Prostate gland (tissue), 2 donors: ENCODE measurements at places on chromosomes 12 and 14.
A peak's percentile ranks its signal among the peaks of the same experiment; 100 is the strongest.

GRCh38 chr12:65318186-65318685, 39.8 kb downstream of the MSRB3 start:
- H3K27me3 ChIP-seq, result no peaks in the 10 kb centered on the region
- DNase-seq, result no peak
- no peak overlapping the region for H3K4me3 ChIP-seq
- H3K27ac ChIP-seq, result no peak overlapping the region
- no peaks in the 10 kb centered on the region for H3K36me3 ChIP-seq
- no peaks in the 10 kb centered on the region for H3K4me1 ChIP-seq

DNA sequence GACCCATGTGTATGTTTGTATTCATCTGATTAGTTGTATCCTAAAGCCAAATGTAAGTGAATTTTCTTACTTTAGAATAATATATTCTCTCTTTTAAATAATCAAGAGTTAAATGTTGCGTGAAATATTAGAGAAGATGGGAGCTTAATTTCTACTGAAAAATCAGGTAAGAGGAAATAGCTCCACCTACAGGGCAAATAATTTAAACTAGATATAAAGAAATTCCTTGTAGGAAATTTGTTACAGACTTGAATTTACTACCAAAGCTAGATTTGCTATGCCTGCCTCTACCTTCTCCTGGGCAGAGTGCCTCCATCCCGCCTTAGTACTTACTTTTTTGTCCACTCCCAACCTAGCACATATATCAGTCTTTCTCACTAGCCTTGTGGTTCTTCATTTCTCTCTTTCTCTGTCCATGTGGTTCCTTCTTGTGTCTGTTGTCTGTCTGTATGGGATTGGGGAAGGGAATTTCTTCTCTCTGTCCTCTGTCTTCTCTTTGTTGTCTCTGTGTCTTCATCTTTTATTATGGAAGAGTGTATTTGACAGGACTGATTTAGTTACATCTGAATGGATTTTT, 44.7 kb downstream of the PALS1 start:
- no peak for DNase-seq
- no peaks in the 10 kb centered on the region for H3K4me1 ChIP-seq
- H3K4me3 ChIP-seq, result no peak overlapping the region

DNA sequence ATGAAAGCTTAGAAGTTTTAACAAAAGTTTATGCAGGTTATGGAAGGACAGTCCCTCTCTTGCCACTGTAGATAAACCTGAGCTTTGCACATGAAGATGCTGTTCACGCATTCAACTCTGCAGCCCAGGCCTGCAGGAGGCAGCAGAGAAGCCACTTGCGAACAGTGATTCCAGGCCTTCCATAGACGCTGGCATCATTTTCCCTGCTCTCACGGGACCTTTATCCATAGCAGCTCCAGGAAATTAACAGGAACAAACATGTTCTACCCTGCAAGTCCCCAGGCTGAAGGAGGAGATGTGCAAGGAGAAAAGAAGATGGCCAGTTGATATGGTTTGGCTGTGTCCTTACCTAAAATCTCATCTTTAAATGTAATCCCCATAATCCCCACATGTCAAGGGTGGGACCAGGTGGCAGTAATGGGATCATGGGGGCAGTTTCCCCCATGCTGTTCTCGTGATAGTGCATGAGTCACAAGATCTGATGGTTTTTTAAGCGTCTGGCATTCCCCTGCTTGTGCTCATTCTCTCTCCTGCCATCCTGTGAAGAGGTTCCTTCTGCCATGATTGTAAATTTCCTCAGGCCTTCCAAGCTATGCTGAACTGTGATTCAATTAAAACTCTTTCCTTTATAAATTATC, 2.0 kb downstream of the ERP27 start:
- no peak overlapping the region for H3K4me3 ChIP-seq
- no peaks in the 10 kb centered on the region for H3K4me1 ChIP-seq
- no peaks in the 10 kb centered on the region for H3K36me3 ChIP-seq
- DNase-seq, result no peak
- no peak overlapping the region for H3K27ac ChIP-seq

GRCh38 chr12:52372216-52373154, 5.2 kb upstream of the KRT85 start:
- H3K4me3 ChIP-seq, result no peak overlapping the region
- H3K27ac ChIP-seq, result no peak overlapping the region
- no peaks in the 10 kb centered on the region for H3K4me1 ChIP-seq
- no peaks in the 10 kb centered on the region for H3K27me3 ChIP-seq
- H3K36me3 ChIP-seq, result no peaks in the 10 kb centered on the region

GRCh38 chr14:20564501-20564997, 3.7 kb upstream of the RNASE9 start:
- H3K4me3 ChIP-seq, result no peak overlapping the region
- no peaks in the 10 kb centered on the region for H3K4me1 ChIP-seq
- no peaks in the 10 kb centered on the region for H3K27me3 ChIP-seq

GRCh38 chr14:61188978-61189808, 91.9 kb downstream of the TMEM30B start:
- H3K27ac ChIP-seq, result peak overlapping the region; percentile 44
- DNase-seq, result peak; percentile 43
- H3K36me3 ChIP-seq, result no peaks in the 10 kb centered on the region

- no peak overlapping the region for H3K27ac ChIP-seq
- no peak for DNase-seq
- no peak overlapping the region for H3K4me3 ChIP-seq
- no peaks in the 10 kb centered on the region for H3K27me3 ChIP-seq
- no peaks in the 10 kb centered on the region for H3K4me1 ChIP-seq
Observed at GRCh38 chr12:123126294-123127181, 24.4 kb downstream of the PITPNM2 start.

DNA sequence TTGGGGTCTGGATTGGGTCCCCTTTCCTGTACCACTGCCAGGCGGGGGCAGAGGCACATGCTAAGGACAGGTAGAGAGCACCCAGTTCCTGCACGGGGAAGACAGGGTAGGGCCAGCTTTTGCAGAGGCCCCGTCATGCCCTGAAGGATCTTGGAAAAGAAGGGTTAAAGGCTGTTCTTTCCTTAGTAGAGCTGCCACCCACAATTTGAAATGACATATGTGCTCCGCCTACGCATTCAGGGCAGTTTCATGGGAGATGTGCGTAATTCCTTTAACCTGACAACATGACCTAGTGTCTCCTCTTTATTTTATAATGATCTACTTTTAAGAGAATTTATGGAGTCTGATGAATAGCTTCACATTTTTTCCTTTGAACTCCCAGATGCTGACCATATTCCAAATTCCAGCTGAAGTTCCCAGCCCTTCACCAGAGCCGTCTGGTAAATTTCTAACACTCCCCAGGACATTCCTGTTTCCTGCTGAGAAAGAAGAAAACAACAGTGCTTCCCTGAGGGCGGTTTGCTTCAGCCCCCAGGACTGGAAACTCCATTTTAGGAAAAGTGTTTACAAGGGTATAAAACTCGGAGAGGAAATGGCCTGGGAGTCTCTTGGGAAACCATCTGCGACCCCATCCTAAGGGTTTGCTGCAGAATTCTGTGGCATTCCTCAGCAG, 58.9 kb upstream of the PLEKHG3 start:
- no peak overlapping the region for H3K27ac ChIP-seq
- no peaks in the 10 kb centered on the region for H3K27me3 ChIP-seq
- H3K4me3 ChIP-seq, result no peak overlapping the region
- H3K4me1 ChIP-seq, result no peaks in the 10 kb centered on the region

DNA sequence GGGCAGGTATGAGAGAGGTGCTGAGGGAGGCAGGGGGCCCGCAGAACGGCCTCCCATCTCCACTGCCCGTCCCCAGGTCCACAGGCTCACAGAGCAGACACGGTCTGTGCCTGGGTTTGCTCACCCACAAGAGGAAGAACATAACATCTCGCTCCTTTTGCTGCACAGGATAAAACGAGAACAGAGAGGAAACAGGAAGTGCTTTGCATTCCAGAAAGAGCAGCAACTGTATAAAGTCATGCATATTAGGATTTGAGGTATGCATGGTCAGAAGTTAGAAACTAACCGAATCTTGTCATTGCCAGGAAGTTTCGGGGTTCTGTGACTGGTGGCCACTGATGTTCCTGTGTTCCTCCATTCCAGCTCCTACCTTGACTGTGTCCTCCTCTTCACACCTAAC, 25.0 kb downstream of the NTF3 start:
- no peak for DNase-seq
- no peaks in the 10 kb centered on the region for H3K36me3 ChIP-seq
- no peaks in the 10 kb centered on the region for H3K4me1 ChIP-seq
- H3K4me3 ChIP-seq, result no peak overlapping the region

DNA sequence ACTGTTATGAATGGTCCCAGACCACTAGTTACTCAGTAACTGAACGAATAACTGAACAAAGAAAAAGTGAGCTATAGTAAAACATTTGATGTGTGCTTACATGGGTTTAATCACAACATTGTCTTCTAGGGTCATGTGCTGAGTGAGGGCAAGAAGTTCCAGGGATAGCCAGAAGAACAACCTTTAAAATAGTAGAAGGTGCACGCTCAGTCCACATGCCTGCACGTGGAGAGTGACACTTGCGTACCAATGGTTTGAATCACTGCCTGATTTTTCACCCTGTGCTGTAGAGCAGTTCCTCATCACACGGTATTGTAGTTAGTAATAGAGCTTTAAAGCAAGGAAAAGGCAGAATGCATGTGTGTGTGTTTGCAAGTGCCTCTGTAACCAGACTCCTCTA, 224.2 kb downstream of the EGLN3 start:
- no peak overlapping the region for H3K27ac ChIP-seq
- DNase-seq, result no peak

GRCh38 chr12:67482751-67483661, 165.5 kb upstream of the DYRK2 start:
- no peaks in the 10 kb centered on the region for H3K27me3 ChIP-seq
- H3K36me3 ChIP-seq, result no peaks in the 10 kb centered on the region
- no peak overlapping the region for H3K27ac ChIP-seq

GRCh38 chr12:3795492-3796133, 42.7 kb upstream of the CRACR2A start:
- peaks cover 9% of the 10 kb centered on the region for H3K4me1 ChIP-seq
- no peaks in the 10 kb centered on the region for H3K36me3 ChIP-seq
- peak overlapping the region; percentile 45 for H3K27ac ChIP-seq
- H3K4me3 ChIP-seq, result no peak overlapping the region

DNA sequence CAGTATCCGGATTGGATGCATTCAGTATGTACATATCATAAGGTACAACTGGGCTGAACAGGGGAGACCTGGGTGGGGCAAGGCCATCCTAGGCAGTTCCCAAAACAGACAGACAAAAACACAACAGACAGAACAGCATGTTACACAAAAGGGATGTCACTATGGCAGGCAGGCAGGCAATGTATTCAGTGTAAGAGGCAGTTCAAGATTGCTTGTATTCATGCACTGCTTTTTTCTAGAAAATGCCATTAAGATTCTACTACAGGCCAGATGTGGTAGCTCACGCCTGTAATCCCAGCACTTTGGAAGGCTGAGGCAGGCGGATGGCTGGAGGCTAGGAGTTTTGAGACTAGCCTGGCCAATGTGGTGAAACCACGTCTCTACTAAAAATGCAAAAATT, 3.5 kb downstream of the TBPL2 start:
- no peaks in the 10 kb centered on the region for H3K36me3 ChIP-seq
- no peak for DNase-seq
- H3K4me3 ChIP-seq, result no peak overlapping the region
- no peaks in the 10 kb centered on the region for H3K4me1 ChIP-seq
- H3K27ac ChIP-seq, result no peak overlapping the region
- H3K27me3 ChIP-seq, result no peaks in the 10 kb centered on the region

- peaks cover 8% of the 10 kb centered on the region for H3K4me1 ChIP-seq
- no peaks in the 10 kb centered on the region for H3K36me3 ChIP-seq
- H3K27me3 ChIP-seq, result no peaks in the 10 kb centered on the region
- H3K27ac ChIP-seq, result no peak overlapping the region
- H3K4me3 ChIP-seq, result no peak overlapping the region
Observed at GRCh38 chr12:91926848-91927247, 218.8 kb downstream of the BTG1 start.

DNA sequence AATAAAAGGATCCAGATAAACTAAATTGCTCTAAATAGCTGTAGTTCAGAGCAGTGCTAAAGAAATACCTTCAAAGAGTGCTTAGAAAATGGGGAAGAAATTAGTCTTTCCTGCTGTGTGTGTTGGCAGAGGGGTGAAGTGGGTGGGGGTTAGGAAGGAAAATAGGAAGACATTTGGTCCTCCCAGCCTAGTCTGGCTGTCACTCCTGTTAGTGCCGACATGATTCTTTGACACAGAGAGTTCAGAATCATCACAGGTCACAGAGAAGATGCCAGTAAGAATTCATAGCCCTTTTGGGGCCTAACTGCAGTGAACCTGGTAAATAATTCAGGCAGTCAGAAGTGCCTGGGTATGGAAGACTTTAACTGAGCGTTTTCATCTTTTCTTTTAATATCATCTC, 74.8 kb downstream of the FLRT2 start:
- no peaks in the 10 kb centered on the region for H3K4me1 ChIP-seq
- no peak for DNase-seq
- H3K27ac ChIP-seq, result no peak overlapping the region
- no peak overlapping the region for H3K4me3 ChIP-seq
- H3K27me3 ChIP-seq, result no peaks in the 10 kb centered on the region

DNA sequence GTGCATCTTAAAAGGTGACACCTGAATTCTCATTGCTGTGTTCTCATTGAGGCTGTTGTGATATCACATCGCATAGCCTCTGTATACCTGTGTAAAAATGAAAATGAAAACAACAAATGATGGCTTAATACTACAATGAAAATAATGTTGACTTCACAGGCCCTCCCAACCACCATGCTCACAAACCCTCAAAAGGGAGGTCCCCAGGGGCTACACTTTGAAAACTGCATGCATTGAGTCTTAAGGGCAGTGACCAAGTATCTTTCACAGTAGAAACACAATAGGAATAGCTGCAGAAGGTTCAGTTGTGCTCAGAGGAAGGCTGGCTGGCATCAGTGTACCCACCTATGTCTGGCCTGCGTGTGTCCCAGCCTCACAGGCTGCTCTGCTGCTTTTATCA, 27.6 kb upstream of the KCNK13 start:
- DNase-seq, result no peak
- no peak overlapping the region for H3K4me3 ChIP-seq
- H3K4me1 ChIP-seq, result no peaks in the 10 kb centered on the region
- no peak overlapping the region for H3K27ac ChIP-seq
- H3K27me3 ChIP-seq, result no peaks in the 10 kb centered on the region
- no peaks in the 10 kb centered on the region for H3K36me3 ChIP-seq

DNA sequence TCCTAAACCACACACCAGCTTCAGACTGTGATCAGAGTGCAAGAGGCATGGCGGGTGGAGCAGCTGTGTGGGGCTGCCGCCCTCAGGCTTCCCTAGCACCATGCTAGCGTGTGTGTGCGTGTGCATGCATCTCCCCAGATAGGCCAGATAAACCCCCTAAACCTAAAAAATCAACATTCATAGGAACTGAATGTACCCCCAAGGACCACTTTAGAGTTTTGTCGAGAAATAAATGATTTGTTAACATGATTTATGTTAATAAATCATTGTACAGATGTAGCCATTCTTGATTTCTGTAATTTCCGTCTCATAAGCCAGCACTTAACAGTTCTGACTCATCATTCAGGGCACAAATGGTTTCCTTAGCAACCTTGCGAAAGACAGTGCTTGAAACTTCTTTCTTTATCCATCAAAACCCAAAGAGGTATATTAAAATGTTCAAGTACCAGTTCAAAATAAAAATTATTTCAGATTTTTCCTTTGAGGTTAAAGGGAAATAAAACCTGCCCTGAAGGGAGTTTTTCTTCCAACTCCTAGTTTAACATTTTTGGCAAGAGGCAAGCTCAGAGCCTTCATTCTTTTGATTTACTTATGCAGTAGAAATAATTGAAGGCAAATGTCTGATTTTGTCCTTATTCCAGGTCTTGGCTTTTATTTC, 206.2 kb upstream of the RGS6 start:
- no peaks in the 10 kb centered on the region for H3K4me1 ChIP-seq
- H3K4me3 ChIP-seq, result no peak overlapping the region
- H3K27ac ChIP-seq, result no peak overlapping the region
